Activated naive CD4-positive, alpha-beta T cell (primary cell): ENCODE measurements at places on chromosomes 7 and 10.

DNA sequence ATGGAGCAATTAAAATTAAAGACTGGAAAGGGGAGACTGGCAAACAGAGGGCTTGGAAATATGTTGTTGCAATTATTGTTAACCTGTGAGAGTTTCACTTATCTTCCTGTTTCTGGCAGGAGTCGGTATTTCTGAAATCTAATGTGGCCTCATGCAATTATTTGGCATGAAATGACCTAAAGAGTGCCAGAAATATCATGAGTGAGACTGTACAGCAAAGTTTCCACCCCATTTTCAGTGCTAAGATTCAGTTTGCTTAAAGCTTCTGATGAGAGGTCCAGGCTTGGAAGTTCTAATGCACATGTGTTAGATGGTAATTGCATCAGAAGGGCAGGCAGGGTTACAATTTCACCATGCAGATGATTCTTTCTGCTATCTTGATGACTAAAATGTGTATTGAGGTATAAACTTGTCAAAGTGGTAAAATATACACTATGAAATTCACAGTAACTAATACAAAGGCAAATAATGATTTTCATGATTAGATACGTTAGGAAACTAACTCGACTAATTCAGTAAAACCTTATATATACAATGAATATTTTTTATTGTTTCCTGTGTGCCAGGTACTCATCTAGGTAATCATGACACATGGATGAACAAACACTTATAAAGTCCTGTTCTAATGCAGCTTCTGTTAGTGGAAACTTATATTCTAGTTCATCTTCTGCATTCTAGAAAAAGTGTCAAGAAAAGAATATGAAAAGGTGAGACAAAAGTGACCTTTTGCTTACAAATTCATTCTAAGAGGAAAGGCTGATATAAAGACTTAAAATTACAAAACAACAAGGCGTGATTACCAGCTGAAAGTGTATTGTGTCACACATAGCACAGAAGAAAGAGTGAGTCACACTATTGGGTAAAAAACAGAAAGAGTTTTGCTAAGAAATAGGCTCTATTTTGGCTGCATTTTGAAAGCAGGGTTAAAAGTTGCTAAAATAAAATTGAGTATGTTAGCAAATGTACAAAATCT is 533.4 kb upstream of the SEMA3D start:
- DNase-seq: no peak

DNA sequence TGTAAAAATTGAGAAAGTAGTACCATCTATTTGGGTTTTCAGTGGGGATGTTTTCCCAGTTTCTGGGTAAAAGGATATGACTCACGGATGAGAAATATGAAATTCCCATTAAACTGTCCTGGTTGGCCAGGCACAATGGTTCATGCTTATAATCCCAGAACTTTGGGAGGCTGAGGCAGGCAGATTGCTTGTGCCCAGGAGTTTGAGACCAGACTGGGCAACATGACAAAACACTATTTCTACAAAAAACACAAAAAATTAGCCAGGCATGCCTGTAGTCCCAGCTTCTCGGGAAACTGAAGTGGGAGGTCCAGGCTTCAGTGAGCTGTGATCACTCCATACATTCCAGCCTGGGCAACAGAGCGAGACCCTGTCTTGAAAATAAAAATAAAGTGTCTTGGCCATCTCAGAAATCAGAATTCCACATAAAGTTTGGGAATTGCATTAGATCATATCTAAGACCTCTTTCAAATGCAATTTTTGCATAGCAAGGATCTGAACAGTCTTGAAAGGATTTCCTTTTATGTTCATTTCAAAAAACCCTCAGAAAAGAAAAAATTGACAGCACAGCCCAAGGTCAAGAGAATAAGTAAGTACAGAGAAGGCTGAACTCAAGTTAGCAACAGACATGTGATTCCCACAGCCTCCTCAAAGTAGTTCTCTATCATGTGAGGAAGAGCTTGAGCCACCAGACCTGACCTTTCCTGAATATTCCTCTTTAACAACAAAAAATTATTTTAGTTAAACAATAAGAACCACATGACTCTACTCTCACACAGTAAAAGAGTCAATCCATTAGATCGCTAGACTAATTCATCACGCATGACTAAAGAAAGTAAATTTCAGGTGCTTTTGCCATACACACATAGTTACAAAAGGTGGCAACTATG is 141.5 kb upstream of the CAV2 start:
- DNase-seq: no peak

- no peak for DNase-seq
Measured at GRCh38 chr7:31500656-31501055, 13.2 kb upstream of the ITPRID1 start.

DNA sequence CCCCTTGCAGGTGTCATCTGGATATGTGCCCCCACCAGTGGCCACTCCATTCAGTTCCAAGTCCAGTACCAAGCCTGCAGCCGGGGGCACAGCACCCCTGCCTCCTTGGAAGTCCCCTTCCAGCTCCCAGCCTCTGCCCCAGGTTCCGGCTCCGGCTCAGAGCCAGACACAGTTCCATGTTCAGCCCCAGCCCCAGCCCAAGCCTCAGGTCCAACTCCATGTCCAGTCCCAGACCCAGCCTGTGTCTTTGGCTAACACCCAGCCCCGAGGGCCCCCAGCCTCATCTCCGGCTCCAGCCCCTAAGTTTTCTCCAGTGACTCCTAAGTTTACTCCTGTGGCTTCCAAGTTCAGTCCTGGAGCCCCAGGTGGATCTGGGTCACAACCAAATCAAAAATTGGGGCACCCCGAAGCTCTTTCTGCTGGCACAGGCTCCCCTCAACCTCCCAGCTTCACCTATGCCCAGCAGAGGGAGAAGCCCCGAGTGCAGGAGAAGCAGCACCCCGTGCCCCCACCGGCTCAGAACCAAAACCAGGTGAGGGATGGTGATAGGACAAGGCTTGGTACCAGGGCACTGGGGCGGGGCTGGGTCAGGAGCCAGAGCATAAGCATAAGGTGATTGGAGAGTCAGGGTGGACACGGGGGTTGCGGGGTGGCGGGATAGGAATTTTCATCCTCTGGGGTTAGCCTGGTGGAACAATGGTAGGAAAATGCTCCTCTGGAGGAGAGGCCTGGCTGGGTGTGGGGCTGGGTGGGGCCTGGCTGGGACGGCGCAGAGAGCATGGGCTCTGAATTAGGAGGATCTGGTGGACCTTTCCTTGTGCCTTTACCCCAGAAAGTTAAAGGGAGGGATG is 1.9 kb downstream of the ZYX start:
- no peak for DNase-seq

GRCh38 chr7:84538268-84538667 is 343.7 kb upstream of the SEMA3A start:
- DNase-seq: no peak

GRCh38 chr7:102978284-102978683 is 65.5 kb downstream of the LRRC17 start:
- no peak for DNase-seq

DNA sequence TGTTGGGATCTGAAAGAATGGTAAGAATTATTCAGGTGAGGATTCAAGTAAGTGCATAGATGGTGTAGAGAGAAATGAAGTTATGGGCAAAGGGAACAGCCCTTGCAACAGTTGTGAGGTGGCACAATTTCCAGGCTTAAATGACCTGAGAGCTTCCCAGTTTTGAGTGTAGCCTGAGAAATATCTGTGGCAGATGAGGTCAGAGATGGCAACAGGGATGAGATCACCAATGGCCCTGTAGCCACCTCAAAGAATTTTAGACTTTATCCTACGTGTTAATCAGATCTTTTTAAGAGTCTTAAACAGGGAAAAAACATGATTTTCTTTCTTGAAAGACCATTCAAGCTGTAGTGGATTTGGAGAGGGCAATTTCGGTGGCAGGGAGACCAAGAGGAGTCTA is 1.9 kb upstream of the NRF1 start:
- no peak for DNase-seq

GRCh38 chr10:119768455-119769094 is 42.7 kb downstream of the INPP5F start:
- DNase-seq: no peak

GRCh38 chr10:104424719-104425118 is 71.1 kb downstream of the CFAP58 start:
- no peak for DNase-seq

- no peak for DNase-seq
Measured at GRCh38 chr7:22581099-22581498, 81.1 kb upstream of the STEAP1B start.

DNA sequence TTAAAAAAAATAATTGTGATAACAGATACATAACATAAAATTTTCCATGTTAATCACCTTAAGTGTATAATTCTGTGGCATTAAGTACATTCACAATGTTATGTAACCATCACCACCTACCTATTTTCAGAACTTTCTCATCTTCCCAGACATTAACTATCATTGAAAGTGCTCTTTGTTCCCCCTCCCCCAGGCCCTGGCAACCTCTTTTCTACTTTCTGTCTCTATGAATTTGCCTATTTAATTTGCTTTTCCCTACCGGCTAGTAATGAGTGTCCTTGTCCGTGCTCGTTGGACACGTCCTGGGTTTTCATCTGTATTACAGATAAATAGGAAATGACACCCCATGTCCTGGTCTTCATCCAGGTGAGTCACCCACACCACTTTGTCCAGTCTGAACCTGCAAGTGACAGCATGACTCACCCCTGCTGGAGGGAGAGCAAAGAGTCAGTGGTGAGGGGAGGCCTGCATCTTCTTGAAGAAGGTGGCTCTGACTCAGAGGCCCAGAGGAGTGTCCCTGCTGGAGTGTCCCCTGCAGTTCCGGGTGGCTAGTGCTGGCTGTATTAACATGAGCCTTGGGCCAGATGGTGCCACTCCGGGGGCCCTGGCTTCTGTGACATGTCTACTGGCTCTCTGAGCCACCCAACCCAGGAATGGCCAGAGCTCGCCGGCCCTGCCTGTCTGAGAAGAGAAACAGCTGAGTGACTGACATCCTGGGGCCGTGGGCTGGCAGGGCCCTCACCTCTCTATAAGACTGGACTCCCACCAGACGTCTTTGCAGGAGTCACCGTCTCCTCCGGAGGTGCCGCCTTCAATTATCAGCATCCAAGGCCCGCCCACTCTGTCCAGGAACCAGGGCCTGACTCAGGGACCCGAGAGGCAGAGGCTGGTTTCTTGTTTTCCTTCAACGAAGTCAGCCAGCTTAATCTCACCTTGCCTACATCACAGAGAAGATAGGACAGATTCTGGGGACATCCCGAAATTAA is 503.2 kb upstream of the MKI67 start:
- DNase-seq: no peak

GRCh38 chr7:47479821-47480575 is 101.9 kb downstream of the TNS3 start:
- DNase-seq: no peak

GRCh38 chr7:92665926-92666325 is 75.7 kb upstream of the FAM133B start:
- no peak for DNase-seq

GRCh38 chr7:27046854-27047549 is 48.8 kb downstream of the HOXA1 start:
- no peak for DNase-seq

DNA sequence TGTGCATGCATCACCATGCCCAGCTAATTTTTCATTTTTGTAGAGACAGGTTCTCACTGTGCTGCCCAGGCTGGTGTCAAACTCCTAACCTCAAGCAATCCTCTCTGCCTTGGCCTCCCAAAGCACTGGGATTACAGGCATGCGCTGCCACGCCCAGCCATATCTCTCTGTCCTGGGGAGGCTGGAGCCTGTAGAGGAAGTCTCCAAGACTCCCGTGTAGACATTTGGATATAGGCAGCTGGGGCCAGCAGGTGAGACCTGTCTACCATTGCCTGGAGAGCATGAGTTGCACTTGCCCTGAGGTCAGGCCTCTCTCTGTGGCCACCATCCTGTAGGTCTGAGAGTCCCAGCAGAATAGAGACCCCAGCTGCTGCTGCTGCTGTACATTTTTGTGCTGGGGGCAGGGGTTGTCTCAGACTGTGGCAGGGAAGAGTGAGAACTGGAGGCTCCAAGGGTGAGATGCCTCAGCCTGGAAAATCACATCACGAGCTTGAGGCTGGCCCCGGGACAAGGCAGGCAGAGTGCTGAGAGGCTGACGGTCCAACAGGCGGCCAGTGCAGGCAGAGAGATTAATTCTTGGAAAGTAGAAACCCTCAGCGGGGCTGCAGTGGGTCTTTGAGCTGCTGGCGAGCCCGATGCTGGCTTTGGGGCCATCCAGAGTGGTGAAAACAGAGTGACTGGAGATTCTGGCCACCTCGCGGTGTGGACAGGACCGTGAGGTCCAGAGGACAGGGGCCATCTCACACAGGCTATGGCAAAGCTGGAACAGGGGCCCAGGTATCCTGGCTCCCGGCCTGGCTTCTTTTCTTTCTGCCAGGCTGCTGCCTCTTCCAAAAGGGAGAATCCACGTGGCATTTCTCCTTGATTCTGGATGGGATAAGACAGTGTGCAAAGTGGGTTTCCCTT is 60.9 kb downstream of the TMEM270 start:
- no peak for DNase-seq

- DNase-seq: no peak
Measured at GRCh38 chr10:54666192-54666591, 134.8 kb downstream of the PCDH15 start.

DNA sequence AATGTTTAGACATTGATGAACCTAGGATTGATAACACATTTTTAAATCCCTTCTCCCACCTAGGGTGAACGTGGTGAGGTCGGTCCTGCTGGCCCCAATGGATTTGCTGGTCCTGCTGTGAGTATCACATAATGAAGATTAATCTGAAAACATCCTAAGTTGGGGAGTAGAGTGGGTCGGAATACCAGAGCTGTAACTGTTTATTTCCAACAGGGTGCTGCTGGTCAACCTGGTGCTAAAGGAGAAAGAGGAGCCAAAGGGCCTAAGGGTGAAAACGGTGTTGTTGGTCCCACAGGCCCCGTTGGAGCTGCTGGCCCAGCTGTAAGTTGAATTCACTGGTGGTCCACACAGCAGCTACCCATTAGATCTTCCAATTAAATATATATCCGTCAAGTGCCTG is 25.6 kb downstream of the COL1A2 start:
- no peak for DNase-seq

DNA sequence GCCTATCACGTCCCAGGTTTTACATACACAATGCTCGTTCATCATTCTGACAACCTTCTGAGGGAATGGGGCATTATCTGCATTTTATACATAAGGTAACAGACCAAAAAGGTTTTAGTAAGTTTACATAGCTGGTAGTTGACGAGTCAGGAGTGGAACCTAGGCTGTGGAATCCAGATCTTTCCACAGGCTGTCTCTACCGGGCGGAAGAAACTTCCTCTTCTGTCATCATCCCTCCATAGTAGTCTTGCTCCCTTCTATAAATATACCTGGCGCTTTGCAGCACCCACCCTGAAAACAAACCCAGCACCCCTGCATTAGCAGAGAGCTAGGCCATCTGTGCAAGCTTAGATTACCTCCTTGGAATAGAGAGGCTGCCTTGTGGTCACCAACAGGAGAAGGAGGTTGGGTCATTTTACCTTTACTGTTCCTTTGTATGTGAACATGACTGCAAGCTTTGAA is 1.3 kb downstream of the TSPAN13 start:
- DNase-seq: no peak

DNA sequence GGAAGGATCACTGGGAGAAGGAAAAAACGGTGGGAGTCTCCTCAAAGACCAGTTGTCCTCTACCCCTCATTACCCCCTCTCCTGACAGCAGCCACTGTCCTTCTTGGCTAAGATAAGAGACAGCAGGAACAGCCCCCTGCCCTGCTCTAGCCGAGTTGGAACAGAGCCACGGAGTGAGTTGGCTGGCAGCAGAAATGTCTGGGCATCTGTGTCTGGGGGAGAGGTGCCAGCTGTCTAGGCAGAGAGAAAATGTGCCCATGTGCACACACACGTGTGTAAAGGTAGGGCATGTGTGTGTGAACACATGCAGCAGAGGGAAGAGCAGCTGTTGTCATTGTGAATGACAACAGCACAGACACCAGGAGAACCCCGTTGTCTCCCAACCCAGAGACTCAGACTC is 9.4 kb upstream of the HILPDA start:
- DNase-seq: no peak
